ENCODE measurements at places on chromosomes 11 and 22.

GRCh38 chr11:45091563-45092403, 54.7 kb upstream of the PRDM11 start:
- DNase-seq = no peak

DNA sequence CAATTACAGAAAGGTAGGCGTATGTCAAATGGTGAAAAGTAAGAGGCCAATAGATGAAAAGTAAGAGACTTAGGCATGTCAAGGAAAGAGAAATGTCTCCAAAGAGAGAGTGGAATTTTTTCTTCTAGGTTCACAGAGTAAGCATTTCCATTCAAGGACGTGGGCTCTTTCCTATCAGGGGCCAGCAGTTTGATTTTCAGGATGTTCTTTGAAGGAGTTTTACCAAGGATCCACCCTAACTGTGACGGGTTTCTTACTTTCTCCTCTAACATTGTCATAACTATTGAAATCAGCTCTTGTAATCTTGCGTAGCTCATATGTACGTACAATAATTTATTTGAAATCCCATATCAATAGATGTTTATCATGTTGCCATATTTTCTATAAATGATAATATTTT, 2112.2 kb upstream of the RAG2 start:
- no peak for DNase-seq

DNA sequence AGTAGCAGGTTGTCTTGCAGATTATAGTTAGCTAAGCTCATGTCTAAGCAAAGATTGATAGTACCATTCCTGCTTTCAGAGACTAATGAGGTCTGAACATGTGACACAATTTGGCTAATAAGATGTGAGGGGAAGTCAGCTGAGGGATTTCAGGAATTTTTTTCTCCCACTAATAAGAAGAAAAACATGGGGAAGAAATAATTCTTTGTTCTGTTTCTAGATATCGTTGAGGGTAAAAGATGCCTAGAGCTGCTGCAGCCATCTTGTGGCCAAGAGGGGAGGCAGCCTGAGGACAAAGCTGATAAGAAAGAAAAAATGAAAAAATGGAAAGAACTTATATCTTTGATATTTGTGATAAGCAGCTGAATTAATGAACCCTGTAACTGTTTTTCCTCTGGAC, 1334.4 kb downstream of the LRRC4C start:
- no peak for DNase-seq

DNA sequence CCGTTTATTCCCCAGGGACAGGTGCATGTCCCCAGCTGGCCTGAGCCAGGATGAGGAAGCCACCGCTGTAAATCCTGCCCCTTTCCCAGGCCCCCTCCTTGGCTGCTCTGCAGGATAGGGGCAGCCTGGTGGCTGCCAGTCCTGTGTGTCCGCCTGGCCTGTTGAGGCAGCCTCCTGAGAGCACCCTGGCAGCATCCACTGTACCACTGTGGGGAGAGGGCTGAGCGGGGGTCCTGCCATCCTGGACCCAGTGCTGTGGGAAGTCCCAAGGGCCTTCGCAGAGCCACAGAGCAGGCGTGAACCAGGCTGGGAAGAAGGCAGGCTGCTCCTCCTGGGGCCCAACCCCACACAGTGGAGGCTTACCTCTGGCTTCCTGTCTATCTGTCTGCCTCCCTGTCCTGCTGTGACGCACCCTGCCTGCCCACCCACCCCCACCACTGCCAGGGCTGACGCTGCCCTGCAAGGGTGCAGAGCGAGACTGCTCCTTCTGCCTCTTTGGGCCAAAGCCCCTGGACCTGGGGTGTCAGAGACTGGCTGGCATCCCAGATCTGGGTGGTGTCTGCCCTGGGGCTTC, 8.4 kb downstream of the KCTD17 start:
- DNase-seq = no peak

- DNase-seq = no peak
These were observed 379.6 kb upstream of the NARS2 start for GRCh38 chr11:78954261-78954660.

- DNase-seq = peak; percentile 73
These were observed 9.3 kb downstream of the SLC37A2 start for GRCh38 chr11:125072218-125072960.

DNA sequence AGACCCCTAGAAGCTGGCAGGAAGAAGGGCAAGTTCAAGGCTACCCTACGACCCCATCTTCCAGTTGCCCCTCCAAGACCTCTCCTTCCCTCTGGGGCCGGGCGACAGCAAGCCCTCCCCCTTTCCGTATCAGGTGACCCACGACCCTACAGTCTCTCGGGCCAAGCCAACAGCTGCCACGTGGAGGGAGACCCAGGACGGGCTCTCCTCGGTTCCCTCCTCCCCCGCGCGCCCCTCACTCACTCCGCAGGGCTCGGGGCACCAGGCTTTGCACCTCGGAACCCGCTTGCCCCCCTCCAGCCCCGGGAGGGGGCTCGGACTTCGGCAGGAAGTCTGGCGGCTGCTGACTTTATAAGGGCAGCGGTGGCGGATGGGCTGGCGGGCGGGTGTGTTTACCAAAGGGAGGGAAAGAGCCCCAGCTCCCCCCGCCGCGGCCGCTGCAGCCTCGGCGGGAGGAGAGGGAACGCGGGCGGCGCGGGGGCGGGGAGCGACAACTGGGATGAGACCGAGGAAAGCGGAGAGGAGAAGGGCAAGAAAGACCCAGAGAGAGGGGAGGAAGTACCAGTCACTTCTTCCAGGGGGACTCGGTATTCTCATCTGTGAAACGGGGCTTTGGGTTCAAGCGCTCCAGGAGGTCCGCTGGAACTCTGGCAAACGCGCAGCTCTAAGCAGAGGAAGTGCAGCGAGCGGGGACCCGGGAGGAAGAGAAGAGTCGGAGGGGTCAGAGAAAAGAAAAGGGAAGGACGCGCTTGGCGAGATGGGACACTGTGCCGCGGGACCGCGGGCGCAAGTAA, 767 bp downstream of the SLC43A1 start:
- no peak for DNase-seq

GRCh38 chr22:34592123-34592740, 473.7 kb upstream of the ISX start:
- DNase-seq = no peak

- DNase-seq = no peak
These were observed 140.2 kb downstream of the DDX10 start for GRCh38 chr11:108805030-108805429.

GRCh38 chr11:8030526-8031247, 43.5 kb downstream of the EIF3F start:
- no peak for DNase-seq

DNA sequence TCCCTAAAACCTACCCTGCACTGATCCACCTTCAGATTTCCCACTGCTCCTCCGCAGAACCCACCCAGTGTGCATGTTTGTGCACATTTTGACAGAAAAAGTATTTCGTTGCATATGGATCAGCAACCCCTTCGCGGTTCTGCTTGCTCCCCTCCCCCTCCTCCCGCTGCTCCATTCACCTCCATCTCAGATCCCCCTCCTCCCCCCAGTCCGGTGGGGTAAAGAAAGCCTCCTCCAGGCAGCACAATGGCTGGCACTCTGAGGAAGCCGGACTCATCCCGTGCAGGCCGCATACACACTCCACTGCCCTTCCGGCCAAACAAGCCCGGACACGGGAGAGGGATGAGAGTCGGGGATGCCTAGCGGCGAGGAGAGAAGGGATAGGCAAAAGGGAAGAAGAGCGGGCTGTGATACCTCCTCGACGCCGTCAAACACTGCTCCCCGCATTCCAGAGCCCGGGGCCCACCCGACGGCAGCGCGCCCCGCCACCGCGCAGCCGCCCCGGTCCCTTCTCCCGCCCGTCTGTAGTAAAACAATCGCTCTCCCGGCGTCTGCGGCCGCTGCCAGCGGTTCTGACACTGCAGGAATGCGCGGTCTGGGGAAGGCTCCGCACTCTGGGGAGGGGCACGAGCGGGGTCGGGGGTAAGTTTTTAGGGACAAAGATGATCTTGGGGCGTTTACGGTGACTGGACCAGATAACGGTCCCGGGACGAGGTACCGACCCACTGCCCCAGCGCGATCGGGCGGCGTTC, 915 bp downstream of the FEZ1 start:
- DNase-seq = no peak

DNA sequence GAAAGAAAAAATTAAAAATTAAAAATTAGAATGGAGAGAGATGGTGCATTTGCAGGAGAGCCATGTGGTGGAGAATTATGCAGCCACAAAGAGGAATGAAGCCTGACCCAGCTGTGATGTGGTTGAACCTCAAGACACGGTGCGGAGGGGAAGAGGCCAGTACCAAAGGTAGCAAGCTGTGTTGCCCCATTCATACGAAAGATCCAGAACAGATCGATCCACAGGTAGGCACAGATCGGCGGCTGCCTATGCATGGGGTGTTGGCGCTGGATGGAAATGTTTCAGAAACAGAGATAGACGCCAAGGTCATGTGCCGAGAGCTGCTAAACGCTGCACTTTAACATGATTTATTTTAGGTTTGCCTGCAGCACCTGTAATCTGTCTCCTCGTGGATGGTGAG, 992.3 kb downstream of the BRD1 start:
- no peak for DNase-seq

GRCh38 chr11:116180806-116181600, 591.8 kb downstream of the BUD13 start:
- no peak for DNase-seq
